ENCODE measurements at places on chromosomes 6 and 20. TPM values are rescaled to one million over a fixed set of nuclear protein-coding genes. Genes with fewer than 3 reads are reported as not detected.

DNA sequence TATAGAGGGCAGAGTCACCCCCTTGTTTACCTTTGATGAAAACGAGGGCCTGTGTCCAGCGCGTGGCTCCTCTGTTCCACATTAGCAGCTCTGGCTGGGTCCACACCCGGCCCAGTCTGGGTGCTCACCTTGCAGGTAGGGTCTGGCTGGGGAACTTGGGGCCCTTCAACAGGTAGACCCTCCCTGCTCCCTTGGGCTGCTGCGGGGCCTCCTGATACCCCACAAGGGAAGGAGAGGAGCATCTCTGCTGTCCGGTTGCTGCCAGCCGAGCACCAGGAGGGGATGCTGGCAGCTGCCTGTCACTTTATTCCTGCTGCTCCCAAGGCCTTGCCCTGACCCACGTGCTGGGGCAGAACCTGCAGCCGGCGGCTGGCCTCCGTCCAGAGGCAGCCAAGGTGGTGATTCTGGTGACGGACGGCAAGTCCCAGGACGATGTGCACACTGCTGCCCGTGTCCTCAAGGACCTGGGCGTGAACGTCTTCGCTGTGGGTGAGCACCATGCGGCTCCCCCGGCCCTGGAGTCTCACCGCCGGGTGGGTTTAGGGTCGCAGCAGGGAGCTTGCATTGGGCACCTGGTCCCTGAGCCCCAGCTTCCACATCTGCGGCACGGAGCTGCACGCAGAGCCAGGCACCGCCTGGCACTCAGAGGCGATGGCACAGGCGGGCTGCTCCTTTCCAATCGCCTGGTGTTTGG lies 15.4 kb downstream of the COL20A1 start:
- DNase-seq = no peak

- DNase-seq = no peak
These were observed 100.4 kb downstream of the SNX5 start for GRCh38 chr20:17868151-17868550.

DNA sequence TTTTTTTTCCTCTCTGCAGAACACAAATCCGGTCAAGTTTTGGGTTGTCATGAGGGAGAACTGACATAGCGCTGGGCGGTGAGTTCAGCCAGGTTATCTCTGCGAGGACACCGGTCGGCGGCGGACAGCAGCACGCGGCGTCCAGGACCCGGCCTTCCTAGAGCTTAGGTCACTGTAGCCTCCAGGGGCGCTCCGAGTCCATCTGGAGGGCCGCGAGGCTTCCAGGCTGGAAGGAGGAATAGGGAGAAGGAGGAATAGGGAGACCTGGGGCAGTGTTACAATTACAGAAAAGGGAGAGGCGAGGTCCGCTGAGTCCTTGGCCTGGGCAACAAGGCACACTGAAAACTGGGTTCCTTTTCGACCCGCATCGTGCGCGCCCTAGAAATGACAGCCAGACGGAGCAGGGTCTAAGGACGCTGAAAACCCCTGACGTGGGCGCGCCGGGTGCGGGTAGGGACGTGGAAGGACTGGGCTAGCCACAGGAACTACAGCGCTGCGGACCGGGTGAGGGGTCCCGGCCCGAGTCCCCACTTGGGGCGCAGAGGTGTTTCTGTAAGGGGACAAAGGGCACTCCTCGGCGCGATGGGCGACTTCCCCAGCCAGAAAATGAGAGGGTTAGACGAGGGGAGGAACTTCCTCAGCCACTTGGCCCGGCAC lies 536 bp upstream of the FNDC1 start:
- DNase-seq = no peak

GRCh38 chr6:125245523-125246264 lies 56.1 kb downstream of the HDDC2 start:
- DNase-seq = no peak

DNA sequence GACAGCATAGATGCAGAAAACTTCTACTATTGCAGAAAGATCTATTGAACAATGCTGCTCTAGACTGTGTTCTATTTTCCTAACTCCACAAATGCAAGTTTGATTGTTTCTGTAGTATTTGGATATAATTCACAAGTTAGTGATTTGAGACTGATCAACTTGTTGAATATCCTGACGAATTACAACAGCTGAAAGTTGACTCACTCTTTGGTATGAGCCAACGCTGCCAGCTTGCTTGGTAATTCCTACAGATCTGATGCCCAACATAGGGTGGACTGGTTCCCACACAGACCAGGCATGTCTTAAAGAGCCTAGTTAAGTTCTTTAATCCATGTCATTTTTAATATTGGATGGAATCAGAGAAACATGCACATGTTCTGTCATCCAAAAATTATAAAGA lies 231.0 kb upstream of the RAB32 start:
- DNase-seq = no peak

GRCh38 chr20:35446356-35447078 lies 8.5 kb upstream of the GDF5 start:
- no peak for DNase-seq

GRCh38 chr6:94196891-94197290 lies 777.5 kb upstream of the EPHA7 start:
- DNase-seq = no peak

Gene SNPH
- 7.3 TPM for polyA plus RNA-seq

Gene RHAG
- polyA plus RNA-seq = 0.24 TPM

Gene JARID2
- 5.5 TPM for polyA plus RNA-seq

Gene SNAP25
- 1.6 TPM for polyA plus RNA-seq

DNA sequence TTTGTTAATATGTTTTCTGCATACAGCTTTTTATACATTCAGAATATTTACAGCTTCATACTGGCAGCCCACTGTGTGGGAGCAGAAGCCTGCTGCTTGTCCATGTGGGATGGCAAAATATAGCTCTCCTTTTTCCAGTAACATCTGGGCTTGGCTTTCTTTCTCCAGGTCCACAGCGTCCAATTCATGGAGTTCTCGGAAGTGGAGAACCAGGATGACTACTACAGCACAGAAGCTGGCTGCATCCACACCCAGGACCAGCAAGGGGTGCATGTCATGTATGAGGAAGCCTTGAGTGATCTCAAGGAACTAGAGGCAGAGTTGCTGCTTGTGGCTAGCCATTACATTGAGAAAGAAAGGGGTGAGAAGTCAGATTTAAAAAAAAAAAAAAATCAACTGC lies 143.1 kb downstream of the CD164 start:
- no peak for DNase-seq

GRCh38 chr20:58407201-58407873 lies 18.3 kb downstream of the VAPB start:
- no peak for DNase-seq

GRCh38 chr6:28732052-28732451 lies 191.7 kb downstream of the TRIM27 start:
- DNase-seq = no peak

Gene FOXS1
- polyA plus RNA-seq = 1.7 TPM

- DNase-seq = no peak
These were observed 19.2 kb upstream of the FAM83C start for GRCh38 chr20:35311409-35311808.

Gene LRRC73
- 0.24 TPM for polyA plus RNA-seq

GRCh38 chr20:8427419-8428040 lies 295.5 kb downstream of the PLCB1 start:
- no peak for DNase-seq

Gene EYS
- polyA plus RNA-seq = not detected

DNA sequence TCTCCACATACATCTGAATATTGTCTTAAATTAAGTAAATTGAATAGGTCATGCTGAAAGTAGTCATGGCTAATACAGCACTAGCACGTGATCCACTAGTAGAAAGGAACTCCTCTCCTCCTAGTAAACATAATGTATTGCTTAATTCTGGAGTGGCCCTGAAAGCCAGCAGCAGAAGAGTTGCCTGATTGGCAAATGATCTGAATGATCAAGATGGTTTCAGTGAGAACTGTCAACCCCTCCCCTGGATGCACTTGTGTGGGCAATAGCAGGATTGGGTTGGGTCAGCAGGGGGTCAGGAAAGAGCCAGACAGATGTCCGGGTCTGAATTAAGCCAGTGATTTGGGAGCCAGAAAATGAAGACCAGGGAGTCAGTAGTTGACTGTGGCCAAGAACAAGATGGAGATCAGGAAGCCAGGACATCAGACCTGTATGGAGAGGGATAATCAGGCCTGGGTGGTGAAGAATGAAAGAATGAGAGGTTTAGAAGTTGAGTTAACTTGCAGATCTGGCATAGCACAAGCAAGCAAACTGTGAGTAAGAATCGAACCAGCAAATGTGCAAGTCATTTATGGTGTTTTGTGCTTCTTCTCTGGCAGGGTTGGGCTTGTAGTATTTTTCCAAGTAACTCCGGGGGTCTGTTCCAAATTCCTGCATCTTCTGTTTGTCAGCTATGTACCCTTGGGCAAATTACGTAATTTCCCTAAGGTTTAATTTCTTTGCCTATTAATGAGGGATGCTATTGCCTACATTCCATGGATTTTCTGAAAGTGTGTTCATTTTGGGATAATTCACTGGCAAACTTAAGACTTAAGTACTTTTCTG lies 304.9 kb downstream of the CD109 start:
- no peak for DNase-seq

Gene FAM83D
- 27.1 TPM for polyA plus RNA-seq

Gene PRSS16
- 1.0 TPM for polyA plus RNA-seq

DNA sequence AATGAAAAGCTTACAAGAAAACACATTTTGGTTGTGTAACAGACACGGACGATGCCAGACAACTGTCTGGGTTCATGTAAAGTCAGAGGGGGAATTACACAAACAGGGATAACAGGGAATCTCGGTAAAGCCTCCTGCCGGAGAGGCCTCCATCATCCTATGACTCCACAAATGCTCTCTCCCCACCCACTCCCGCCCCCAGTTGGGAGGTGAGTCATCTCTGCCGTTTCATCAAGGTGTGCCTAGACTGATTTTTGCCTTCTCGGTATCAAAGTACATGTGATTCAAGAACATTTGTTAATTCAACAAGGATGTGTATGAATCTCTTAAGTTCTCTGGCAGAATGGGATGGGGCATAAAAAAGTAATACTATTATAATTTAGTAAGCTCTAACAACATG lies 304.9 kb upstream of the PRDM1 start:
- no peak for DNase-seq

Gene HCRTR2
- polyA plus RNA-seq = not detected

Gene IRF4
- polyA plus RNA-seq = 0.30 TPM

Gene PRKN
- 3.5 TPM for polyA plus RNA-seq

- DNase-seq = no peak
These were observed 76.0 kb upstream of the BMP2 start for GRCh38 chr20:6691516-6691915.

DNA sequence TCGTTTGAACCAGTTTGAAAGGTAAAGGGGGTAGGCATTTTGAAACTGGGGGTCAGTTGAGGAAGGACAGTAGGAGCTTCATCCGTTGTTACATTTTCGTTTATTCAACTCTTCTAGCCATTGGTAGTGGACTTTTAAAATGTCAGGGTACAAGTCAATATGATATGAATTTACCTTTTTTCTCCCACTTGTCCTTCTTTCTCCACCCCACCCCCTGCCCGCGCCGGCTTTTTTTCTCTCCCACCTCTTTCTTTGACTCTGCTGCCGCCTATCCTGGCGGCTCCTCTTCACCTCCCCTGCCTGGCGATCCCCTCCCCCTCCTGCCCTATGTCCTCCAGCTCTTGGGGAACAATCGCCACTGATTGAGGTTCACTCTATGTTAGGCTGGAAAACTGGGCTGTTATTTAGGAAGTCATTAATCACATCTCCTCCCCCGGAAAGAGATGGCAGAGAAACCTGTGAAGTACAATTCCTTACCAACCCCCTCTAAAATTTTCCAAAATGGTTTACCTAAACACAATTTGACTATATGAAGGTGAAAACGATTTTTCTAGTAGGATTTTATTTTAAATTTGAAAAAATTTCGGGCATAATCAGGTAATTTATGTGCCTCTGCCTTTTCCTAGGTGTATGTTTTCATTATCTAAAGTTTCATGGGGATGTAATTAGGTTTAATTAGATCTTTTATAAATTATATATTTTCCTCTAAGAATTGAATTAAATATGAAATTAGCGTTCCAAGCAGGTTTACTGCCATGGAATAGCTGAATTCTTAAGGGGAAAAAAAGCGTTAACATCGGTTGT lies 778 bp upstream of the LIN28B start:
- DNase-seq = no peak

DNA sequence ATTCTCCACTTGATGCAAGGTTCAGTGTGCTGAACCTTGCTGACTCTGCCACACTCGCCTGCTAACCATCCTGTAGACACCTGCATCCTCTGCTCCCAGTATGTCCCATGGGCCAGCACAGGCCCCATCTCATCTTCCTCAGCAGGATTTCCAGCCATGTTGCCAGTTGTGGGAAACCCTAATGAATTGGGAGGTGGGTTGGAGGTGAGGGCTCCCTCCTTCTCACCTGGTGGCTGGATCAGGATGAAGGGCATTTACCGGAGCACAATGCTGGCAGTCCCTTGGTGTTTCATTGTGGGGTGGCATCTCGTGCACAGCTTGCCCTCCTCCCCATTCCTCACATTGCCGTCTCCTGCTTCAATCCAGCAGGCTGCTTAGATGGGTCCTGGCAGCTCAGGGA lies 204.3 kb upstream of the FOXQ1 start:
- DNase-seq = no peak

DNA sequence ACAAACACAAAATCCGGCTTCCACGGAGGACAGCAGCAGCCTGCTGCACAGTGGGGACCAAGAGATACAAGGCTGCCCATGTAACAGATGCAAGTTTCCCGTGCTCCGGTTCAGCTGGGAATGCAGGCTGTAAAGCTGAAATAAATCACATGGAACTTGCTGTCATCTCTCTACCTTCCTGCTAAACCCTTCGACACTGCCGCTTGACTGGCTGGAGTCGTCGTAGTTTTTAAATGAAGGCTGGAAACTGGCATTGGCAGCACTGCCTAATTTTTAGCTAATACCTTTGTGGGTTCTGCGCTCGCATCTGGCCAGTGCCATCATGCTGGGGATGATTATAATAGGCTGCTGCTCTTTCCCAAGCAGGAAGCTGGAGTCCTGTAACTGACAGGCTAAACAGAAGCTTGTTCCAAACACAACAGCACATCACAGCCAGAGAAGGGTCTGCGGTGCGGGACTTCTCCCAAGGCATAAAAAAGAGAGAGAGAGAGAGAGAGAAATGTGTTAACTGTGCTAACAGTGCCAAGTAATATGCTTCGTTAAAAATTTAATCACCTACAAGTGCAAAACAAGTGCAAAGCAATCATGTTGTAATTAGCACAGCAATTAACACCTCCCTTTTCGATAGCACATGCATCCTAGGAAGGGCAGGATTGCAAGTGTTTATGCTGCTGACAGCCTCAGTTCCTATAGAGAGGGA lies 146.1 kb downstream of the TFAP2A start:
- DNase-seq = no peak
